BJ (cell line): ENCODE measurements at places on chromosomes 7 and 10.

DNA sequence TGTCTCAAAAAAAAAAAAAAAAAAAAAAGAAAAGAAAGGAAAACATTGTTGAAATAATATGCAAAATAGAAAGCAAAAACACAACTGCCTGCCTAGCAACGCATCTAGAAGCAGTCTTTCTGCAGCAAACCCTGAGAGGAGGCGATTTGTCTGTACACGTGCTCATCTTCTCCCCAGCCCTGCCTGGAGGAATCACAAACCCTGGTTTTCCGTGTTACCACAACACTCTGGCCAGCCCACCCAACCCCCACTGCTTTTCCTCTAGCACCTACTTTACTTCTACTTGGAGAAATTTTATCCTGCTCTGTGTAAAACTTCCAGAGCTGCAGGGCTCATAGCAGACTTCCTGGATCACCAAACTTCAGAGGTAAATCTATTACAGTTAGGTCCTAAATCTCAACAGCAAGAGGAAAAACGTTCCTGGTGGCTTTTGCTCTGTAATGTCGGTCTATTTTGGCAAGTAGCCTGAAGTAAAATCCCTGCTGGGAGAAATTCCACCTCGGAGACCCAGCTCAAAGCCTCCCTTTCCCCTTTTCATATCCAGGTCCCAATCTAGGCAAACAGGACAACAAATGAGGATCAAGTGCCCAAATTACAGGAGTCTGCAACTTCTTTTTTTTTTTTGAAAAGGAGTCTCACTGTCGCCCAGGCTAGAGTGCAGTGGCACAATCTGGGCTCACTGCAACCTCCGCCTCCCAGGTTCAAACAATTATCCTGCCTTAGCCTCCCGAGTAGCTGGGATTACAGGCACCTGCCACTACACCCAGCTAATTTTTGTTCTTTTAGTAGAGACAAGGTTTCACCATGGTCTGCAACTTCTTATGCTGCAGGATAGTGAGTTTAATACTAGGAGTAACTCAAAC lies 91.6 kb downstream of the DNMBP start:
- DNase-seq: peak; percentile 21

GRCh38 chr7:120091807-120092206 lies 181.2 kb upstream of the KCND2 start:
- no peak for DNase-seq

- no peak for DNase-seq
Observed at GRCh38 chr7:2152646-2153045, 80.1 kb downstream of the MAD1L1 start.

DNA sequence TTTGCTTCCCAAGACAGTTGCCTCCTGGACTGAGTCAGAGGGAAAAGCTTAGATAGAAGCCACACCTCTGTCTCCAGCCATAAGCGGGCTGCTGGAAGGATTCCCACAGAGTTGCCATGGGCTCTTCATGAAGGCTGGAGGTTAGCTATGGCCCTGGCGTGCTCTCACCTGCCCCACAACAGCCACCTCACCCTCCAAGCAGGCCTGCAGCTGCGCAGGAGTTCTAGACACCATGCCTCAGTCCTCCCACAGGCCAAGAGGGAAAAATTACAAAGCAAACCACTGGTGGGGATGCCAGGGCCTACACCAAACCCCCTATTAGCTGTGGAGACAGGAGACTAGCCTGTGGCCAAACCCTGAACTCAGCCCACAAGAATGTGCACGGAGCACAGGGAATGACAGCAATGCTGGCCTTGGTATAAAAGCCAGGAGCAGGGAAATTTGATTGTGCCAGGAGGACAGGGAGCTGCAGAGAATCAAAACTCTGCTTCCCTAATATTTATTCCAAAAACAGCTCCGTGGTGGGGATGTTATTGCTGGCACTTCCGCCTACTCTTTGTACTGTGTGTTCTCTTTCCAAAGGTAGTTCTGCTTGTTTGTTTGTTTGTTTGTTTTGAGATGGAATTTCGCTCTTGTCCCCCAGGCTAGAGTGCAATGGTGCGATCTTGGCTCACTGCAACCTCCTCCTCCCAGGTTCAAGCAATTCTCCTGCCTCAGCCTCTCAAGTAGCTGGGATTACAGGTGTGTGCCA lies 60.3 kb upstream of the STK17A start:
- peak; percentile 55 for DNase-seq

DNA sequence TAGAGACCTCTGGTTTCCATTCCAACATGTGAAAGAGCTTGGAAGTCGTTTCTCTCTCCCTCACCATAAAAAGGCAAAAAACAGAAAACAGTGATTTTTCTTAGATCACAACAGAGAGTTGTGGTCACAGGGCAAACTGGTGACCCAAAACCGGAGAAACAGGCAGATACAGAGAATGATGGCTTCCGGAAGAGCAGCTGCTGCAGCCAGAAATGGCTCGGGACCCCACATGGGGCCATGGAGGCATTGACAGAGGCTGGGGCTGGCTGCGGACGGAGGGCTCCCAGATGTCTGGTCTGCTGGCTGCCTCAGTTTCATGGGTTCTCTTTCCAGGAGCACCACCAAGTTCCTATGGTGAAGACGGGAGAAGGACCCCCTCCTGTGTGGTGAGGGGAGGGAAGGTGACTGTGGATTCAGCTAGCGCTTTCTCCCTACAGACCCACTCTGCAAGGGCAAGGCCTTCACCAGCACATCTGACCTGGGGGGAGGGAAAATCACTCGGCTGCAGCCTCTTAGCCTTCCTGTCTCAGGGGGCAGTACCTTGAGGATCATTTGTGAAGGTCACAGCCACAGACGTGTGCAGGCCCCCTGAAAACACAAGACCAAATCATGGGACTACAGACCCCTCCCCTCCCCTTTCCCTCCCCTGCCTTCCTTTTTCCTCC lies 81.4 kb downstream of the WDR37 start:
- DNase-seq: no peak

GRCh38 chr10:51447119-51447518 lies 252.3 kb downstream of the CSTF2T start:
- DNase-seq: no peak
